ENCODE measurements at places on chromosomes 2 and 18.

DNA sequence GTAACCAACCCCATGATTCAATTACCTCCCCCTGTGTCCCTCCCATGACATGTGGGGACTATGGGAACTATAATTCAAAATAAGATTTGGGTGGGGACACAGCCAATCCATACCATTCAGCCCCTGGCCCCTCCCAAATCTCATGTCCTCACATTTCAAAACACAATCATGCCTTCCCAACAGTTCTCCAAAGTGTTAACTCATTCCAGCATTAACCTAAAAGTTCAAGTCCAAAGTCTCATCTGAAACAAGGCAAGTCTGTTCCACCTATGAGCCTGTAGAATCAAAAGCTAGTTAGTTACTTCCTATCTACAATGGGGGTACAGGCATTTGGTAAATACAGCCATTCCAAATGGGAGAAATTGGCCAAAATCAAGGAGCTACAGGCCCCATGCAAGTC lies 32.0 kb upstream of the CCDC141 start:
- no peak for DNase-seq

- no peak for DNase-seq
These were observed 215.4 kb downstream of the DOK6 start for GRCh38 chr18:69616114-69616513.

DNA sequence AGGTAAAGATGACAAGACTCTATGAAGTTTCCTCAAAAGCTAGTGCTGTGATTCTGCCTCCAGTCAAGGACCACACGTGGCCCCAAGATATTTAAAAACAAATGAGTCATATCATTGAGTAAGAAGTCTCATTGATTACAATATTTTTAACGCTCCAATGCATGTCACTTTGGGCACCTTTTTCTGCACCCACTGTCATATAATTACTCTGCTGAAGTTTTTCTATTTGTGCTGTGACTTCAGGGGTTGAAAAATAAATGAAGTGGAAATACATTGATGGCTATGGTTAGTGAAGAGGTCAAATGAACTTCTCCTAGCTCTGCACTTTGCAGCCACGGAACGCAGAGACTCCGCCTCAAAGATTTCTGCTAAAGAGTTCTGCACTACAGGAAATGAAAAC lies 344.3 kb upstream of the KYNU start:
- DNase-seq, result no peak

DNA sequence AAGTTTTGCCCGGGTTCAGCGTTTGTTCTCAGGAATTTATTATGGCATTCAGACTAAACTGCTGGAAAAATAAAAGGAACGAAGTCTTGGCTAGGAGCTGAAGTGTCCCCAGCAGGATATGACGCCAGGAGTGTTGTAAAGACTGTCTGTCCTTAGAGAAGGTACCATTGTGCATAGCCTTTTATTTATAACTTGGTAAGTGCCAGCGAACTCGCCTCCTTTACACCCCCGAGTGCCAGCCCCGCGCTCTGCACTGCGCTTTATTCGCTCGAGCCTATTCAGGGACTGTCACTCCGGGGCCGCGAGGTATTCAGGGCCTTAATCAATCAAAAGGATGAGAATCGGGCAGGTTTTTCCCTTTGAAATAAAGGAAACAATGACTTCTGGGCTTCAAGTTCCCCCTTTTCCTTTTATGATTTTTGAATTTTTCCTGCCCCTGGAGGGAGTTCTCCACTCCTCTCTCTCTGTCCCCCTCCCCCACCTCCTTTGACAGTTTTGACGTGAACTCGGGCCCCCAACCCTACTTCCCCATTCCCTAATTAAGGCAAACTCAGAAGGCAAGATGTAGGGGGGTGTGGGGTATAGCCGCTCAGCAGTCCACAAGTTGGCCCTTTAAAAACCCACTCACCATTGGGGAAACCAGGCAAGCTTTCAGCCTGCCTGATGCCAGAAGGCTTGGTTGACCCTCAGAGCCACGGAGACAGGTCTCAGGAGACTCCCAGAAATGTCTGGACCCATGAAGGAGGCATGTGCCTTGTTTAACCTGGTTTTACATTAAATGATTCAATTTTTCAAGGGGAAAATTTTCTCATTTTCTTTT lies 1.3 kb upstream of the PAX3 start:
- DNase-seq, result no peak

DNA sequence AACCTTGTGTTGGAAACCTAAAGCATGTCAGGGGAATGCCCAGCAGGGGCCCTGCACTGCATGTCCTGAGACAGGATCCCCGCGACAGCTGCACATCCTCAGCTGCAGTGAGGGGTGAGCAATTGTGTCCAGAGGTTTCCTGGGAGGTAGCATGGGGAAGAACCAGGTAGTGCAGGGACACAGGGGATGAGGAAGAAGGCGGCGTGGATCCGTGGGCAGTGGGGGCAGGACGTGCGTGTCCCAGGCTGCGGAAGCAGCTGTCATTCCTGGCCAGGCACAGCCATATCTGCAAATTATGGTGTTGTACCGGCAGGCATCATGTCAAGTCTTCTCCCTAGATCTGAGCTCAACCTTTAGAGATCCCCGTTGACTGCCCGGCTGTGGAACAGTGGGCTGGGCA lies 238.2 kb upstream of the MYT1L start:
- DNase-seq, result no peak

DNA sequence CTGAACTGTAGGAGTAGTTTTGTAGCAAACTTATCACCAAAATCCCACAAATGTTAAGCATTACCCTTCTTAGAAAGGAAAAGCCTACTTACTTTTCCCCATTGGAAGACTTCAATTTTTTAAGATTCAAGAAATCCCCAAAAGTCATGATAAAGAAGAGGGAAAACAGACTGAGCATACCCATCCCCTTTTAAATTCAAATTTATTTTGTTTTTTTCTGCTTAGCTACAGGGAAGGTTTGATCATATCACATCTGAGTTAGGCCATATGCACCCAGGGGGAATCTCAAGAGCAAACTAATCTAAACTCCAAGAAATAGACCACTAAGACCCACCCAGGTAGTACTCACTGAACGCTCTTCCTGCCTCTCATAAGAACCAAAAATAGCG lies 174.6 kb downstream of the TGIF1 start:
- no peak for DNase-seq

DNA sequence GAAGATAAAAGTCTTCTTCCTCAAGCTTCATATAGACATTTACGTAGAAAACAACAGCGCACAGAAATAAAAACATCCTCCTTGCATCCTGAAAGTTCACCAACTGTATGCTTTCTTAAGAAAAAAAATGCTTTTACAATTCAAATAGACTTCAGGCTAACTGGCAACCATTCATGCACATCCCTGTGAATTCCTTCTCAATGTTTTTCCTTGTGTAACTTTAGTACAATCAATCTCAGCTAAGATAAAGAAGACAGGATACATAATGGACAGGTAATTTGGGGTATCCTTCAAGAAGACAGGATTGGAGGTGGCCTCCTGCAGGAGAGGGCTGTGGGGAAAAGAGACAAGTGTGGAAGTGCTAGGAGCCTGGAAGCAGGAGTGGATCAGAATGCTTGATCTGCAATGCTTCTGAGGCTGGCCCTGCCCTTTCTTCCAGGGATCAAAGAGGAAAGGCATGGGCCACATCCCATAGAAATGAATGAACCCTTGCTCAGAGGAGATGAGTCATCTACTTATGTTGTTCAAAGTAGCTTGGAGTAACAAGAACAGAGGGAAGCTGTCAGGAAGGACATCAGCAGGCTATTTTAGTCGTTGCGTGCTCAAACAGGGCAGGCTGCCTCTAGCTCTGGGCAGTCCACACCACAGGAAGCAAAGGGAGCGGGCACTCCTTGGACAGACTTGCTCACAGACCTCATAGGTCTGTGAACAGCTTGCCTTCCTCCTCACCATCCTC lies 126.6 kb downstream of the TMEM131 start:
- DNase-seq, result no peak

GRCh38 chr18:40841063-40841462 lies 1114.0 kb upstream of the PIK3C3 start:
- no peak for DNase-seq

GRCh38 chr18:13362051-13362450 lies 143.5 kb downstream of the LDLRAD4 start:
- no peak for DNase-seq

GRCh38 chr2:12761104-12761503 lies 44.4 kb downstream of the TRIB2 start:
- no peak for DNase-seq

- DNase-seq, result peak; percentile 82
These were observed 7.9 kb downstream of the PCBP1 start for GRCh38 chr2:70094978-70095719.

GRCh38 chr18:13791181-13791580 lies 32.8 kb upstream of the MC5R start:
- DNase-seq, result no peak

GRCh38 chr2:165682546-165682945 lies 111.5 kb downstream of the GALNT3 start:
- no peak for DNase-seq

DNA sequence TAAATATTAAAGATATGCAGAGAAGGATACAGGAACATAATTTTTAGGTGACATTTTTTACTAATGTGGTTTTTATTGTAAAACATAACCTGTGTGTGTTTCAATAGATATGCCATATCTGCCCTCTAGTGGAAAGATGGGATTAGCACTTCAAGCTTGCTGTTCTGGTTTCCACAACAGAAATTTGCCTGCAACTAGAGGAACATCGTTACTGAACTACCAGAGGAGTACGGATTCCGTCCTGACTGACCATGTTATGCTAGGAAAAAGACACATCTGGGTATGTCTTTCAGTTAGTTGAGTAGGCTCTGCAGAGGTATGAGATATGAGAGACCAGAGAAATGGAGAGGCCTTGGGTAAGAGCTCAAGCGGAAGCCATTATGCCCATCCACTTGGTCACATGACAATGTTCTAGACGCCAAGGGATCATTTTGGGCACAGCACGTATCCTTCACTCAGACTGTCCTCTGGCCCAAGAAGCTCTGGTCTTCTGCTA lies 104.9 kb downstream of the MBD2 start:
- no peak for DNase-seq

- DNase-seq, result peak; percentile 21
These were observed 34.1 kb downstream of the NFATC1 start for GRCh38 chr18:79429785-79430281.

GRCh38 chr2:118470297-118470696 lies 377.2 kb downstream of the EN1 start:
- DNase-seq, result no peak

Data from CMK (cell line).